ENCODE measurements at places on chromosomes 6 and 20.
A peak's percentile ranks its signal among the peaks of the same experiment; 100 is the strongest.

DNA sequence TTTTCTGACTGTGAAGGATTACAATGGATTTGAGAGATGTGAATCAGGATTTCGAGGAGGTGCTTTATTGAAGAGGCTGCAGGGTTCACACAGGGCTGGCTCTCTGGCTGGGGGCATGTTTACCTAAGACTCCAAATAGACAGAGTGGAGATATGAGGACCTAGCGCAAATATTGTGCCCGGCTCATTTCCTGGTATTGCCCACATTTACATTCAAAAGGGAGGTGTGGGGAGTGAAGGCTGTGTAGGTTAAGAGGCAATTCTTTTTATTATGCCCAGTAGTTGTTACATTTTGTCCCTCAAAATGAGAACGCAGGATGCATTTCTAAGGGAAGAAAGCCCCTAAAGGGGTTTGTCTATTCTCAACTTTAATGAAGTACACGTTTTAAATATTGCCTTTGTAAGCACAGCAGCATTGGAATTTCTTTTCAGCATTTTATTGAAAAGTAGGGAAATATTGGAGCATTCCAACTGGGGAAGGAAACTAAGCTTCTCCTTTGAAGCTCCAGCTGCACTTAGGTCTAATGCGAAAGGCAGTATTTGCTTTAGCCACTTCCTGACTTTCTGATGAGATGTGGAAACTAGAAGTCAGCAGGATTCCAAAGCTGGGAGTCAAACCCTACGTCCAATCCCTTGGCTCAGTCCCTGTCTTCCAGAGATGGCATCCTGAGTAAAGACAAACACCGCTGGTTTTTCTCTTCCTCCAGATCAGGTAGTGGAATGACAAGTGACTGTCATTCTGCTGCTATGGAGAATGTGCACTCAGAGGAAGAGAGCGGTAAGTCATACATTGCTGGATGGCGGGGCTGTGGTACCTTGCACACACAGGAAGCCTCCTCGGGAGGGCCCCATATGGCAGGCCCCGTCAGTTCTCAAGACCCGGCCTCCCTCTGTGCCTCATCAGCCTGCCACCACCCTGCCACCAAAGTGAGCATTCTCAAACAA, 70.7 kb downstream of the MYB start:
- no peak for DNase-seq

DNA sequence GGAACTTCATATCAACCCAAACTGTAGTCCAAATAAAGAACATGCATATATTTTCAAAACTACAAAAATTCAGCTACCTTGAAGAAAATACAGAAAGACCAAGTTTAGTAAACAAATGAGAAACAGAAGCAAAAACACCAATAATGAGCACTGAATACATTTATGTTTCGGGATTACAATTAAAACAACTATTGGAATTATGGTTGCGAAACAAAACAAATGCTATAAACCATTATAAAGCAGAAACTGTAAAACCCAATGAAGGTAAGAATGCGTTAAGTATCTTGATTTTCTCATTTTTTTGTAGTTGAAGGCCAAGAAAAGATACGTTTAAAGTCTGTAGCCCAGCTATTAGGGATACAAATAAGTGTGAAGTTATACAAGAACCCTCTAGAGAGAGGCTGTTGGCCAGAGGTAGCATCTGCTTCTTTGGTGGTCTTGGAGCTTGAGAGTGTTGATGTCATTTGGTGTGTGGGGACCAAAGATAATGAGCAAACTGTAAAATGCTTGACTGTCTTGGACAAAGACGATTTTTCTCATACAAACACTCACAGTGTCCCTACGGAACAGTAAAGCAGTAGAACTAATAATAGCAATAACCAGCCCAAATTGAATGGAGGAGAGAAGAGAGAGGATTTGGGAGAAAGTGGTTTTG, 111.5 kb downstream of the PRND start:
- no peak for DNase-seq

DNA sequence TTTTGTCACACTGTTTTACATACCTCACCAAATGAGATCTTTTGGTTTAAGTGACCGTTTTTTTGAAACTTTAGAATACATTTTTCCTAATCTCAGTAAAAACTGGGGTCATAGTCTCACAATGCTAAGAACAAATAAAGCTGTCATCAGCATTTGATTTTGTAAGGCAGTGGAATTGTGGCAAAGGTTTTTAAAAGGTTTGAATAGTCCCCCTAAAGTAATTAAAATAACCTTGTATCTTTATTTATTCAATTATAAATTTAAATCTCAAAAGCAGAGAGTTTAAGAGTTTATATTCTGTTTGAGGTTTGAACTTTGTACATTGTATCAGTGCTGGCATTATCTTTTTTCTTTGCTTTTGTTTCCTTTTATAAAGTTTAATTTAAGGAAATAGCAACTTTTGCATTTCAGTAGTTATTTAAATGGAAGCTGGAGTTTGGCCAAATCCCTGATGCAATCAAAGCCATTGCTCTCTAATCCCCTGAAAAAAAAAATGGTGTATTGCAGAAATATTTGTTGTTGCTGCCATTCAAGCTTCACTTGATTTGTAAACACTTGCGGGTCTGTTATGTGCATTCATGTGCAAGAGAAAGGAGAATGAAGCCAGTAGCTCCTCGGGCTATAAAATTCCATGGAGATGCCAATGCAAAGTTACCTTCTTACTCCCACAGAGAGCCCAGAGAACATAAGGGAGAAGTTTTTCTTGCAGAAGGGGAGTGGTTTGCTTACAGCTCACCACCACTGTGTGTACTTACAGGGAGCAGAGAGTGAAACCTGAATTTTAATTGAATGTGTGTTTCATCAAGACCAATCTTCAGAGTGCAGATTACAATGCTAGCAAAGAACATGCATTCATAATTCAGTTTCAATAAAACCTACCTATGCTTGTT, 391.8 kb downstream of the ARHGAP18 start:
- DNase-seq: no peak

- no peak for DNase-seq
These were observed 327.4 kb downstream of the KIF16B start for GRCh38 chr20:16245879-16246278.

DNA sequence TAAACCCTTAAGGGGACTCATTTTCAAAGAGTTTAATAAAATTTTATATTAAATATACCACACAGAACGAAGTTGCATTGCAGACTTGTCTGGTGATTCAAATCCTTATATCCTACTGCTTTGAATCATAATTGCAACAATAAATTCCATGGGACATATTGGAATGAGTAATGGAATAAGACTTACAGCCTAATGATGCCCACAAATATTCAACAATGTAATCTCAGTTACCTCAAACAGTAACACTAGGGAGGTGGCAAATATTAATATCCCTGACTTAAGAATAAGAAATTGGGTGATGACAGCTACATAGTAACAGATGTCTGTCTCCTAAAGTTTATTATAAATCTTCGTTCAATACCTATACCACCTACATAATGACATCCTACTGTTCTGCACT, 52.6 kb downstream of the BMP5 start:
- no peak for DNase-seq

GRCh38 chr6:489001-489400, 97.4 kb downstream of the IRF4 start:
- no peak for DNase-seq

GRCh38 chr20:47982574-47983360, 197.5 kb upstream of the SULF2 start:
- no peak for DNase-seq

DNA sequence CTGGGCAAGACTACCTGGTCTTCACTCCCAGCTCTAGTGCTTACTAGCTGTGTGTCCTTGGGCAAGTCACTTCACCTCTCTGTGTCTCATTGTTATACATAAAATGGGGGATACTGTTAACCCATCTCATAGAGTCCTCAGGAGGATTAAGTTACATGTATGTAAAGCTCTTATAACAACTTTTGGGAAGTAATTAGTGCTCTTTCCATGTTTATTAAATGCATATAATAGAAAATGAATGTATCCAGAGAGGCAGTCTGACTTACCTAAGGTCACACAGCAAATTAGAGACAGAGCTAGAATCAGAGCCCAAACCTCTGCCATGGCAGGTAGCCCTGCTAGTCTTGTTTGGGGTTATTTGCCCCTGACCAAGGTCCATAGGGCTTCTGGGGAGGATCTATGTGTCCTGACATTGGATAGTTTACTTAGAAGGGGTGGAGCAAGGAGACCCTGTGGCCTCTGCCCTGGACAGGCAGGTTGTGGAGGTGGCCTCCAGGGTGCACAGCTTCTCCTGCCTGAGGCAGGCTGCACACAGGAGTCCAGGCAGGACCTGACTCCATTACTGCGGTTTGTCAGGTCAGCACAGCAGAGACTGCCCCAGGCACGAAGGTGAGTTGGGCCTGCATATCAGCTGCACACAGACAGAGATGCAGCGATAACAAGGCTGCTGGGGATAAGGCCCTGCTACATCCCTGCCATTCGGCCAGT, 8.4 kb upstream of the MAPK13 start:
- no peak for DNase-seq

DNA sequence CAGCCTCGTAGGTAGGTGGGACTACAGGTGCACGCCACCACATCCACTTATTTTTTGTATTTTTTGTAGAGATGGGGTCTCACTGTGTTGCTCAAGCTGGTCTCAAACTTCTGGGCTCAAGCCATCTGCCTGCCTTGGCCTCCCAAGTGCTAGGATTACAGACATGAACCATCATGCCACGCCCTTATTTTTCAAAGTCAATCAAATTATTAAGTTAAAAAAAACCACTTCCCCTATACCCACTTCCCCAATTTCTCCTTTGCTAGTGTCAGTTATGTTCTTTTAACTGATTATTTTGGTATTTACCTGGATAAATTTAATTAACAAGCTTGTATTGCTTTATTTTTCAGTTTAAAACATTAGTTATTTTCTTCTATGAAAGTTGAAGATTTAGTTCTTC, 49.6 kb downstream of the RIOK1 start:
- no peak for DNase-seq

DNA sequence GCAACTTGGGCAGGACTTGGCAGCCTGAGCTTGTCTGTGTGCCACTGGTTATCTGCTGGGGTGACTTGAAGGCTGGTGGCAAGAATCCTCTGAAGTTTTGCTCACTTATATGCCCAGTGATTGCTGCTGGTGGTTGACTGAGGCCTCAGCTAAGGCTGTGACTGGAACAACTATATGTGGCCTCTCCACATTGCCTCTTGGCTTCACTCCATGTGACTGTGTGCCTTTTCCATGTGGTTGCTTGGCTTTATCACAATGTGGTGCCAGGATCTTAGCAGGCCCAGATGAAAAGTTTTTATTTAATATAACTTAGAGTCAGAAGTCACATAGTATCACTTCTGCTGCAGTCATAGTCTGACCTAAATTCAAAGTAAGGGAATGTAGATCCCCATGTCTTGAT, 104.5 kb downstream of the ADAT2 start:
- DNase-seq: no peak

GRCh38 chr6:90303039-90303438, 6.4 kb upstream of the BACH2 start:
- DNase-seq: no peak

DNA sequence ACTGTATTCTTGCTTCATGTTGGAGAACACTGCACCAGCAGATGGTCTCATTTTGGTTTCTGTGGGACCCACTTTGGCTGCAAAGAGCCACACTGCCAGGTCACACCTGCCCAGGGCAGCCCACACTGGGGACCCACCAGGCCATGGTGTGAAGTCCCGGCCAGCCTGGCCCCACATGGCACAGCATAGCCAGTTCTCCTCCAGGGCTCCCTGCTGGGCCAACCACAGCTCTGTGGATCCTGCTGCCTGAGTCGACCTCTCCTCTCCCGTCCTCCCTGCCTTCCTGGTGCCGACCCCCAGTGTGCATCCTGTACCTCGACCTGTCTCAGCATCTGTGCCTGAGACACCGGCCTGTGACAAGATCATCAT, 3.0 kb downstream of the ARFRP1 start:
- no peak for DNase-seq

GRCh38 chr6:11007715-11008608, 36.1 kb downstream of the ELOVL2 start:
- DNase-seq: no peak

GRCh38 chr6:56852260-56853010, 102.5 kb upstream of the BEND6 start:
- DNase-seq: no peak

DNA sequence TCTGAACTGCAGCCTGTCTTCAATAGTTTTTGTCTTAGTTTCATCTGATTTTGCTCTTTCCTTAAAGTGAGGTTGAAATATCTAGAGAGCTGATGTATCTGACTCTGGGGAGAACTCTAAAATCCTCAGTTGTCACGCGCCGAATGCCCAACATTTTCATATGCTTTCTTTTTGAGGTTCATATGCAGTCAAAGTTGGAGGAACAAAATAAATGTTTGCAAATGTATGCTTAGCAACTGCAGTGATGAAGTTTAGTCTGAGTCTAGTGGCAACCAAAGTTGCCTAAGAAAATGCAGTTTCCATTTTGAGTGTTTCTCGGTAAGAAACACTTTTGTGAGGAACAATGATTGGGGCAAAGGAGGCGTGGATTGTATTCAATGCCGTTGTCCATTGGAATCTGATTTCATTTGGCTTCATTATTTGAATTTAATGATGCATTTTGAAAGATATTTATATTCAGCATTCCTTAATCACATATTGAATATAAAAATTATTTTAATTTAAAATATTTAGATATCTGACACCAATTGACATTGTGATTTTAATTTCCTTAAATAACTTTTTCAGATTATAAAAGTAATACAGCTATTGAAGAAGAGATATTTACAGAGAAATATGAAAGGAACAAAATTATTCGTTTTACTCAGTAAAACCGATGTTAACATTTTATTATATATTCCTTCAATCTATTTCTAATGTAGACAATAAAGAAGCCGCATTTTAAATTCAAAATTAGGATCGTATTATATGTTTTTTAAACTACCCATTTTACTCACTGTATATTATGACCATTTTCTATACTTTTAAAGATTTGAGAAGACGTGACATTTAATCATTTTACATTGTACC, 122.0 kb downstream of the PLEKHG1 start:
- DNase-seq: no peak

DNA sequence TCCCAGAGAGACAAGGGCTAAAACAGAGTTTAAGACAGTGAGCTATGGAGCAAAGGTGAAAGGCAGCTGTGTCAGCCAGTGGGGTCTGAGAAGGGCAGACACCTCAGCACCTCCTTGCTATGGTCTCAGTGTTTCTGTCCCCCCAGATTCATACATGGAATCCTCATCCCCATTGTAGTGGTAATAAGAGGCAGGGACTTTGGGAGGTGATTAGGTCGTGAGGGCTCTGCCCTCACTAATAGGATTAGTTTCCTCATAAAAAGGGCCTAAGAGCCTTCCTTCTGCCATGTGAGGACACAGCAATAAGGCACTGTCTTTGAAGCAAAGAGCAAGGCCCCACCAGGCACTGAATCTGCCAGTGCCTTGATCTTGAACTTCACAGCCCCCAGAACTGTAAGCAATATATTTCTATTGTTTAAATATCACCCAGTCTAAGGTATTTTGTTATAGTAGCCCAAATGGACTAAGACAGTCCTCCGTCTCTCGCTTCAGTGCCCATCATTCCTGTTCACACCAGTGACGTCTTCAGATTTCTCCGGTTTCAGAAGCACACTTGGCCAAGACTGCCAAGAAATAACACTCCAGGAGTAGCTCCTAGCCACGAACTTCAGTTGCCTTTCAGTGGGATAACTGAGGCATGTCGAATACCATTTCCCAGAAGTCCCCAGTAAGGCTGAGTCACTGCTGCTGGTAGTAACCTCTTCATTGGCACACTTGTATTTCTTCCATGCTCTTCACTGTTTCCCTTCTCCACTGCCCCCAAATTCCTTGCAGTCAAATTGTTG, 32.8 kb downstream of the SLC13A3 start:
- DNase-seq: no peak

GRCh38 chr20:8774412-8774811, 294.5 kb upstream of the PLCB4 start:
- no peak for DNase-seq

- DNase-seq: peak; percentile 72
These were observed 1.4 kb upstream of the TRIM39 start for GRCh38 chr6:30325150-30325872.

GRCh38 chr6:130980310-130981032, 82.6 kb downstream of the EPB41L2 start:
- no peak for DNase-seq
